ENCODE measurements at places on chromosomes 3 and 15. TPM values are rescaled to one million over a fixed set of nuclear protein-coding genes. Genes with fewer than 3 reads are reported as not detected.
A peak's percentile ranks its signal among the peaks of the same experiment; 100 is the strongest.

GRCh38 chr3:60497902-60498301 is 753.4 kb downstream of the FHIT start:
- no peak for DNase-seq

- peak; percentile 84 for DNase-seq
Observed at GRCh38 chr3:170622369-170623159, 36.7 kb upstream of the SLC7A14 start.

GRCh38 chr3:101902041-101902440 is 52.7 kb downstream of the NFKBIZ start:
- DNase-seq, result peak; percentile 83

DNA sequence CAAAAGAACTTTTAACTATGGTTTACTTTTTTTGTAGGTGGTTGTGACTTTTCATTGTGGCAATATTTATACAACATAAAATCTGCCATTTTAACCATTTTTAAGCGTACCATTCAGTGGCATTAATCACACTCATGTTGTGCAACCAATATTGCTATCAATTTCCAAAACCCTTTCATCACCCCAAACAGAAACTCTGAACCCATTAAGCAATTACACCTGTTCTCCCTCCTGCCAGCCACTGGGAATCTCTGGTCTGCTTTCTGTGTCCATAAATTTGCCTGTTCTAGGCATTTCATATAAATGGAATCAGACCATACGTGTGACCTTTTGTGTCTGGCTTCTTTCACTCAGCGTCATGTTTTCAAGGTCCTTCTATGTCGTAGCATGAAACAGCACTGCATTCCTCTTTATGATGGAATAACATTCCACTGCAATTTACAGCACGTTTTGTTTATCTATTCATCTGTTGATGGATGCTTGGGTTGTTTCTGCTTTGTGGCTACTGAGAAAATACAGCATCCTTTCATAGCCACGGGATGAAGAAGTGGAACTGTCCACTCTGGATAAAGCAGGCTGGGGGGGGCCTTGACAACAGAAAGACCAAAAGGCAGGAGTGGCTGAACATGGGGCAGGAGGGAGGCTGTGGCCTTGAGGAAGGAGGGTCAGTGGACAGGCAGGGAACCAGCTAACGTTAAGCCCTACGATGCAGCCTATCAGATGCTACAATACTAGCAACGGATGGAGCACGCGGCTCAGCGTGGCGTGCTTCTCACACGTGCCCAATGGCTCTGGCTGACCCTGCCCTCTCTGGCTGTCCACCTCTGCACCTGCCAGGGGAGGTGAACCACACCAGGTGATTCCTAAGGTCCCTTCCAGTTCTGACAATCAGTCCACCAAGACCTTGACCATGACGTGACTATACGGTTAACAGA is 110.9 kb downstream of the SEC22A start:
- DNase-seq, result peak; percentile 74

DNA sequence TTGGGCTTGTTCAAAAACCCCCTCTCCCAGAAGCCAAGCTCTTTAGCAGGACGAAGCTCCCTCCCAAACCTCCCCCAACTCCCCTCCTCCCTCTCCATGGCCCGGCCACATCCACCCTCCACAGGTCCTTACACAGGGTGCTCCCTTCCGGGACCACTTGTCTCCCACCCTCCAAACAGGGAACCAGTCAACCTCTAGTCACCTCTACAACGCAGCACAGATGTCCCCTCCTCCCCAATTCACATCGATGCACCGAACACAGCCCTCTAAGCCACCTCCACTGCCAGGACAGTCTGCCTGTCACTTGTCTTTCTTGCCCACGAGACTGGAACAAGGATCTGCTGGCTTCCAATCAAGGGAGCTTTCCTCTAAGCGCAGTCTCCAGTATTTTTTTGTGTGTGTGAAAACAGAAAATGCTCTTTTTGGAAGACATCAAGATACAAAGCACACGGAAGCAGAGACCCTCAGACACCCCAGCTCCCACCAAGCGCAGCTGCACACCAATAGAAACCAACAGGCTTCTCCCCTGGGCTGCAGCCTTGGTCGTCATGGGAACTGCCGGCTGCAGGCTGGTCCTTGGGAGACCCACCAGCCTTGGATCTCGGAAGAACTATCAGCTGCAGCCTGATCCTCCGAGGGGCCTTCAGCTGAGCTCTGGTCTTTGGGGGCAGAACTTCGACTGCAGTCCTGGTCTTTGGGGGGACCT is 26.5 kb downstream of the IQSEC1 start:
- no peak for DNase-seq

- DNase-seq, result peak; percentile 83
Observed at GRCh38 chr3:11774296-11774877, 72.3 kb downstream of the TAMM41 start.

GRCh38 chr3:133137042-133137996 is 99.1 kb downstream of the TMEM108 start:
- DNase-seq, result no peak

GRCh38 chr3:126439968-126440708 is 35.6 kb downstream of the ZXDC start:
- no peak for DNase-seq

GRCh38 chr15:58040150-58040549 is 25.4 kb downstream of the ALDH1A2 start:
- no peak for DNase-seq

- no peak for DNase-seq
Observed at GRCh38 chr3:183377307-183377959, 51.0 kb downstream of the MCF2L2 start.

- DNase-seq, result no peak
Observed at GRCh38 chr3:177754508-177754921, 557.2 kb upstream of the TBL1XR1 start.

DNA sequence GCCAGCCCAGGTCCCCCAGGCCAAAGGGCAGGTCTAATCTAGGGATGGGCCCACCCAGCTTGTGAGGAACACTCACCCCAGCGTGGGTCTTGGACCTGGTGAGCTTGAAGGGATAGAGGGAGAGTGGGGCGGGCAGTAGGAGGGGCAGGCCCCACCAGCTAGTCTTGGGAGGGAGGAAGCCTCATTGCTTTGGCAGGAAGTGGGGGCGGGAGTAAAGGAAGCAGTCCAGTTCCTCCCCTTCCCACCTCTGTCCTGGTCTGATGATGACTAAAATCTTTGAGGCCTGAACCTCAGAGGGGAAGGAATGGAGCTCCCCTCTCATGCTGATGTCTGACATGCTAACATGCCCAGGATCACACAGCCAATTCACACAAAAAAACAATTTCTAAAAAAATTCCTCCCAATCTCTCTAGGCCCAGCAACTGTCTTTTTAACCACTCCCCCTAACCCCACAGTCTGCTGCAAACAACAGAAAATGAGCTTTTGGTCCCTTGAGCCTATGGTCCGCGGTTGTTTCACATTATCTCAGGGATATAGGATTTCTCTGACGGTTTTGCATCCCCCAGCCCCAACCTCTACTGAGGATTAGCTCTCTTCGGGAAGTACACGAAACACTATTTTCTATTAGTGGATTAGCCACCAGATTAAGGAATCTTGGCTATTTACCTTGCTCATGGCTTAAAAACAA is 30.7 kb upstream of the DUSP7 start:
- peak; percentile 82 for DNase-seq

DNA sequence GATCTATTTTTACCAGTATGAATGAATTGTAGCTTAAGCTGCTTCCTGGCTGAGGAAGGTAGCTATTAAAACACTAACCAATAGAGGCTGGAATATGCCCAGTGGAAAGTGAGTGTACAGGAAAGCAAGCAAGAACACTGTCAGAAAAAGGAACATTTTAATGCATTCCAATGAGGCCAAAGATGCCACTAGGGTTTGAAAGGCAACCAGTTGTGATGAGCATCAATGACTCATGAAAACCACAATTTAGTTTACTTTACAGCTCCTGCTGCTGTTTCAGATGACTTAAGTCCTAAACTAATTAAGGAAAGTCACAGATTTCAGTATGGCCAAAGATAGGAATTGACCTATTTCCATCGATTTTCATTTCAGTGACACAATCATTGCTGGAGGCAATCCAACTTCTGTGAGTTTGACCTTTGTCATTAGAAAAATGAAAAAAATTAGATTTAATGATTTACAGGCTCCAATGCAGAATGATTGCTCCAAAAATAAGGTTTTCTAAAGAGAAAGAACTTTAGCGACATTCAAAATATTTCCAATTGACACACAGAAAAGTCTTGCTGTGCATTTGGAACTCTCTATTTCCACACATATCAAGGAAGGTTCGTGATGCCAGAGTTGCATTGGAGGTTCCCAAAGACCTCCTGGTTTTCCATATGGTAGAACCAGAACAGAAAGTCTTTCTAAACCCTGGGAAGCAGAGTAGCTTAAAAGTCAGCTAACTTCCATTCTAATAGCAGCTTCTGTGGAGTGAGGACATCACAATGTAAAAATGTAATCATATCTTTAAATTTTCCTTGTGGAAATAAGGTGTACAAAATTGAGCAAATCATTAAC is 103.0 kb downstream of the SUCNR1 start:
- peak; percentile 80 for DNase-seq

DNA sequence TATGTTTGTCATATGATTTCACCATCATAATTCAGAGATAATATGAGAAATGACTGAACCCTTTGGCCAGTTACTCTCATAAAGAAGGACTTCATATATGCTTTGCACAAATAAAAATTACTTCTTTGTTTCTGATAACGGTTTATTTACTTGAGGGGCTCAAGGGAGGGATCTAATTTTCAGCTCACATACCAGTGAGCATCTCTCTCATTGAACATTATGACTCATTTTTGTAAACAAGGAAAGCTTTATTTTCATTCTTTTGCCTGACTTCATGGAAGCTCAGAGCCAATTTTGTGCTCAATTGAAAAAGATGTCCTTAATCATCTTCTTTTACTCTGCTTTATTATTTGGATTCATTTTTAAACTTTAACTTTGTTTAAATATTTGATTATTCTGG is 5.8 kb downstream of the NLGN1 start:
- DNase-seq, result no peak

MBD4 gene
- total RNA-seq, result 37.1 TPM

NUSAP1 gene
- 14.1 TPM for total RNA-seq

AADACL2 gene
- total RNA-seq, result not detected

CFAP100 gene
- not detected for total RNA-seq

SYNPR gene
- total RNA-seq, result not detected

HRG gene
- not detected for total RNA-seq

FAIM gene
- total RNA-seq, result 13.0 TPM

CLRN1 gene
- not detected for total RNA-seq
